Diencephalon (tissue), 1 donor: ENCODE measurements at places on chromosomes 7 and 10. TPM values are rescaled to one million over a fixed set of nuclear protein-coding genes. Genes with fewer than 3 reads are reported as not detected.

KLF14 gene
- 0.23 TPM for total RNA-seq

MEST gene
- 197 TPM for total RNA-seq

CNNM1 gene
- 6.5 TPM for total RNA-seq

SAMD9 gene
- total RNA-seq = 3.2 TPM

PAPOLB gene
- 1.8 TPM for total RNA-seq

WASL gene
- 34.6 TPM for total RNA-seq

RAB18 gene
- 149 TPM for total RNA-seq

LIPJ gene
- 1.6 TPM for total RNA-seq
